ENCODE measurements at places on chromosomes 3 and 15. TPM values are rescaled to one million over a fixed set of nuclear protein-coding genes. Genes with fewer than 3 reads are reported as not detected.

DNA sequence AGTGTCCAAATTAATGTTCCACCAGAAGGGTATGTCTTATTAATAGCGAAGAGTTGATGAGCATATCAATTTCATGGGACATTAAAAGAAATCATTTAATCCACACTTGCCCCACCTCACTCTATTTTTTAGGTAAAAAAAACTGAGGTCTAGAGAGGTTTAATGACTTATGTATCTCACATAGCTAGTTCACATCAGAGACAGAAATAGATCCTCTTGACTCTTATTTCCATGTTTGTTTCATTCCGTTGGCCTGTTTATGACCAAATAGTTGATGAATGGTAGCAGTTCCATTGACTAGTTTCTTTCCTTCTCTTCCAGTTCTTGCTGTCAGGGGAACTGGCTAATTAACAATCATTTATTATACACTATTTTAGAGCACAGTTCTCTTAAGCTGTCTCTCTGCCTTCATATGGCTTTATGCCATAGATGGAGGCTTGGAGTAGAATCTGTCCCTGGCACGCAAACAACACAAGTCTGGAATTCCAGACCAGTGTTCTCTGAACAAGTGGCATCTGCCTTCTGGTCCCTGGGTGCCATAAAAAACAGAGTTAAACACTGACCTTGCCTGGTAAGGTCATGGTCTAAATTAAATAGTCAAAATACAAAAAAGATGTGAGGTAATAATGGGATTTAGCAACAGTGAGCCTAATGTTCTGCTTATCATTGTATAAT is 220.0 kb upstream of the CGNL1 start:
- no peak for DNase-seq

GRCh38 chr3:82587174-82587573 is 825.7 kb upstream of the GBE1 start:
- no peak for DNase-seq

DNA sequence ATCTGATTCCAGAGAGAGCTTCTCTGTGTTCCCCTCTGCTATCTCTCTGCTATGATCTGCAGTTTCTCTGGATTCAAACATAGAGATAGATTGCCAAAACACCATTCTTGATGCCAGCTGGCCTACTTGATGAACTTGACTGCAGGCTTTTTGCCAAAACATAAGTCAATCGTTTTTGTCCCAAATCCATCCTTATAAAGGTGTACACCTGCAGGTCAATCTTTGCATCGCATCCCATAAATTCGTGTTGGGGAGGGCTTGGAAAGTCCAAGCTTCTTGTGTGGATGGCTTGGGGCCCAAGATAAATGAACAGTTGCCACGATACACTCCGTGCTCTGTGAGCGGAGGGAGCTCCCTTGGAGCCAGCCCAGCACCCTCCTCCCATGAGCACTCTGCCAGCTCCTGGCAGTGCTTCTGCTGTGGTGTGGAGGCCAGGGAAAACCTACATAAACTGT is 2.7 kb downstream of the CERS3 start:
- DNase-seq = peak; percentile 67

- peak; percentile 22 for DNase-seq
Measured at GRCh38 chr15:88646951-88647350, 8.1 kb downstream of the ISG20 start.

GRCh38 chr3:157467200-157467599 is 30.6 kb downstream of the PTX3 start:
- no peak for DNase-seq

DNA sequence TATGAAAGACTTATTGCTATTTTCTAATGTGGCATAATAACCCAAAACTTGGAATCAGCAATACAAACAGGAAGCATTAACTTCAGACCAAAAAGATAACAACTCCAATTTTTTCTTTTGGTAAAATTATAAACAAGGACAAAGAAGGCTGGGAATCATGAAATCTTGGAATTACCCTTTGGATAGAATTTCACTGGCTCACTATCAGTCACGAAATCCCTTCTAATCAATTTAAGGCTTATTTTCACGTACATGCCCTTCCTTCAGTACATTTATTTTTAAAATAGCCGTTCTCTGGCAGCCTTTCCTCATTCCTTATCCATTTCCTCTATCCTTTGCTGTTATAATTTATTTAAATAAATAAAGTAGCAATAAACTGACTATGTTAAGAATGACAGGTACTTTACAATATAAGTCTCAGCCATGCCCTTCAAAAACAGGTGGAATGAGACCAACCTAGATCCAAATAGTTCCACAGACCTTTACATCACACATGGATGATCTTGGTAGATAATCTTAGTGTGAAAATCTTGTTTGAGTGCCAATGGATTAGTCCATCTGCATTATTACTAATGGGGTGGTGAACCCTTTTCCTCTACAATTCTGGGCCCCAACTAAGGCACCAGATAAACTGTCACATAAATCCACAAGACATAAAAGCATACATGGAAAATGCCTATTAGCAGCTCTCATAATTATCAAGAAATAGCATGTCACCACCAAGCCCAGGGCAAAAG is 38.9 kb downstream of the ABI3BP start:
- no peak for DNase-seq

GRCh38 chr3:123431658-123432324 is 17.1 kb downstream of the ADCY5 start:
- no peak for DNase-seq

DNA sequence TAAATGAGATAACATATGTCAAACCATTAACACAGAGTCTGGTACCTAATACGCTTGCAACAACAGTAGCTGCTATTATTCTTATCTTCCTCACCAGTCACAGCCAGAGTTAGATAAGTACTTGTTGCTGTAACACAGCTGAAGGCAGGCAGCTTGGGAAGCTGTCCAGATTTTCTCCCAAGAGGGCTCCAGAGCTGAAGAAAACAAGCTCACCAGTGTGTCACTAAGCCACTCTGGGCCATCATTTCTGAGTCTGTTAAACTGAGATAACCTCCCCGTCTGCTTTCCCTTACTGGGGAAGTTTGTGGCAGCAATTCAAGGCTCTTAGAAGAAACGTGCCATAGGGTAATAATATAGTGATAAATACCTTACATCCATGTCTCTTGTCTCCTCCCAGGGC is 226.3 kb downstream of the TAFA4 start:
- DNase-seq = no peak

- no peak for DNase-seq
Measured at GRCh38 chr3:114393367-114394072, 99.7 kb downstream of the TIGIT start.

DNA sequence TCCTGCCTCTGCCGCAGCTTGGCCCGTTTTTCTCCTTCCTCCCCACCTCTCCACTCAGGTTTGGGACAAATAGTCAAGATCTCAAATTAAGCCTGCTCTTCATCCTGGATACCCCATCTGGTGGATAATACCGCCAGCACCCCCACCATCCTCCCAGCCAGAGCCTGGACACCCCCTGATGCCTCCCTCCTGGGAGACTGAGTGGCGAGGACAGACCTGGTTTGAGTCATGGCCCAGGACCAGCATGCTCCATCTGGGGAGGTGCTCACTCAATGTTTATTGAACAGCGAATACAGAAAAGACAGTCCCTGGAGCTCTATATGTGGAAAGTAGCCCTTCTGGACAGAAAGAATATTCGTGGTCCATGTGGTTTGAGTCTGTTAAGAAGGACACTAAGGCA is 23.3 kb downstream of the CTSH start:
- peak; percentile 39 for DNase-seq

DNA sequence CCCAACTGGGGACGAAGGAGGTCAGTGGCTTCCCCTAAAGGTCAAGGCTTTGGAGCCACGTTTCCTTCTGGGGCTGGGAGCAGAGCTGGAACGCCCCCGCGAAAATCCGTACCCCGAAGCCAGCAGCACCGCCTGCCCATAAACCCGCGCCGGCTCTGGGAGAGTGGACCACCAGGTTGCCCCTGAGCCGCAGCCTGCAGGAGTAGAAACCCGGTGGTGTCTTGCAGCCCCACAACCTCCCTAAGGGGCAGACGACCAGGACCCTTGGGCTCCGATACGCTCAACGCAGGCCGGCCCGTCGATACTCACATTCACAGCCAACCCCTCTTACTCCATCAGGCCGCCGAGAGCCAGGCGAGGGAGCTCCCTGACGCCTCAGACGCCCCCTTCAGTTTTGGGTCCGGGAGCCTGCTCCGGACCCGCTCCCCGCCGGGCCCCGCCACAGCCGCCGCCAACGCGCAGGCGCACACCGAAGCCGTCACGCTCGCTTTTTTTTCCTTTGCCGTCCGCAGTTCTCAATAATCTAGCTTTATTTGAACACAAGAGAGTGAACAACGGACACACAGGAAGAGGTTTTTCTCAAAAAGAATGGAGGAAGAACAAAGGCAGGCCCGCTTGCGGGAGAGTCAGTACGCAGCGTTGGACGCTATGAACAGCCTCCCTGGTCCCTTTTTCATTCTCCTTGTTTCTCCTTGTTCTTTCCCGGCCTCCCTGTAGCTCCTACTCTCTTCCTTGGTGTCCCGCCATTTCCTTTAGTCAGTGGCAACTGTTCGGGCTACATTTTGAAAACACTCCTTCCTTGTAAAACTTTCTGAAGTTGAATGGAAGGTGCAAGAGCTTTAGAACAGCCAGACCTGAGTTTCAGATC is at the start of gene ZNF106:
Gene ZNF106 (minus strand): TSS at position 471 of the 868 bp plus-strand sequence. CDS start 18,852 bp downstream, outside the sequence.
- DNase-seq = peak; percentile 89

- DNase-seq = no peak
Measured at GRCh38 chr3:57820479-57820878, 64.4 kb downstream of the SLMAP start.

Gene TRH
- total RNA-seq = not detected

DNA sequence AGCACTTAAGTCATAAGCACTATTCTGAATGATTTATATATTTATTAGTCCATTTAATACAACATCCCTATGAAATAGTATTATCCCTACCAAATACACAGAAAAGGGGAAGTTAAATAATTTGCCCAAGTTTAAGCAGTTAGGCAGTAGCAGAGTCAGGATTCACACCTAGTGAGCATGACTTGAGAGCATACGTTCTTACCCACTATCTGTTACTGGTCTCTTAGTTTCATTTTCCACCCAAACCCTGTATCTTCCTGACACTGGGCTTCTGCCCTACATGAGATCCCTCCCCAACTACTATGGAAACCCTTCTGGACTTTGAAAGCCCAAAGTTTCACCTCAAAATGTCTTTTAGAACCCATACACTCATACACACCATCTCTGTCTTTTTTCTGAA is 4.4 kb upstream of the ATOSA start:
- no peak for DNase-seq

- no peak for DNase-seq
Measured at GRCh38 chr3:142861926-142862325, 27.0 kb downstream of the PCOLCE2 start.
